ENCODE measurements at places on chromosomes 3 and 15.

- DNase-seq, result no peak
Measured at GRCh38 chr15:95368191-95368590, 962.3 kb upstream of the NR2F2 start.

DNA sequence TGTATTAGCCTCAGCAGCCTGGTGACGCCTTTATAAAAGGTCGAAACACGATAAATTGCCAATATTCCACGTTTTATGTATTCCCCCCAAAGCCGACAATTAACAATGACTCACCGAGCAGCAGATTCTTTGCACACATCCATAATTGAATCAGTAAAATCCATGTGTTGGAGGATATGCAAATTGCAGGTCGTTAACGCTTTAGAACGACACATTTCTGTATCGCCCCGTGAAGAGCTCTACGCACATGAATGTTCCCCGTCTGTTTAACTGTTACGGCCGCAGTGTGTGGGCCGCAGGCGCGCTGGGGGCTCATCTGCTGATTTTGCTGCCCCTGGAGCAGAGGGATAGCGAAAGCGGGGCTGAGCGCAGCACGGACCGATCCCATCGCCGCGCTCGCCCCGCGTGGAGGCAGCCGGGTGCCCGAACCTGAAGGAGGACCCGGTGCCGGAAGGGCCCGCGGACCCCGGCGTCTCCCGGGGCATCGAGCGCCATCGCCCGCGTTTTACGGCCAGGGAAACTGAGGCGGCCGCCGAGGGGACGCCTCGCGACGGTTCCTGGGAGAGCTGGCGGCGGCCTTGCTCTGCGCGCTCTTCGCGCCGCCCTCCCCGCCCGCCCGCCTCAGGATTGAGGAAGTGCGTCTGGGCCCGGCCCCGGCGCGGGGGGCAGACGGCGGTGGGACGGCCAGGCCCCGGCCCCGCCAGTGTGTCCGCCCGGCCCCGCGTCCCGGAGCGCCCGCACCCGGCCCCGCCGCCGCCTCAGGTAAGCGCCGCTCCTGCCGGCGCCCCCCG, at the start of gene LRRK1:
LRRK1 (plus strand) TSS at position 668 of the 791 bp plus-strand sequence. CDS start 5,276 bp downstream, outside the sequence.
- DNase-seq, result peak; percentile 20

GRCh38 chr3:64766440-64766839, 78.6 kb upstream of the ADAMTS9 start:
- no peak for DNase-seq

GRCh38 chr3:106728315-106729098, 648.7 kb upstream of the CCDC54 start:
- no peak for DNase-seq

- no peak for DNase-seq
Measured at GRCh38 chr15:65595960-65596359, 15.0 kb downstream of the INTS14 start.

DNA sequence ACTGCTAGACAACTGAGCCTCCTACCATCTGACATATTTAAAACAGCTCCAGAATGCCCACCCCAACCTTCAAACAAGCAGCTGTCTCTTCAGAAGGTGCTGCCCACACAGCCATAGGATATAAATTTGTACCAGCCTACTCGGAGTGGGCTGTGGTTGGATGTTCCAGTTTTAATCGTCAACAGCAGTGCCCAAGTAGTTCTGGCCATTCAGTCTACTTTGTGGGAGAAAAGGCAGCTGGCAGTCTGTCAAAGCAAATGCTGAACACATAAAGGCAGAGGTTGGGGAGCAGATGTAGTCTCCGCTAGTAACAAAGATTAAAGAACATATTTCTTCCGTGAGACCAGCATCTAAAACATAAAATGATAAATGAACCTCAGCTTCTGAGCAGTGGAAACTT, 15.9 kb upstream of the ERC2 start:
- DNase-seq, result no peak

DNA sequence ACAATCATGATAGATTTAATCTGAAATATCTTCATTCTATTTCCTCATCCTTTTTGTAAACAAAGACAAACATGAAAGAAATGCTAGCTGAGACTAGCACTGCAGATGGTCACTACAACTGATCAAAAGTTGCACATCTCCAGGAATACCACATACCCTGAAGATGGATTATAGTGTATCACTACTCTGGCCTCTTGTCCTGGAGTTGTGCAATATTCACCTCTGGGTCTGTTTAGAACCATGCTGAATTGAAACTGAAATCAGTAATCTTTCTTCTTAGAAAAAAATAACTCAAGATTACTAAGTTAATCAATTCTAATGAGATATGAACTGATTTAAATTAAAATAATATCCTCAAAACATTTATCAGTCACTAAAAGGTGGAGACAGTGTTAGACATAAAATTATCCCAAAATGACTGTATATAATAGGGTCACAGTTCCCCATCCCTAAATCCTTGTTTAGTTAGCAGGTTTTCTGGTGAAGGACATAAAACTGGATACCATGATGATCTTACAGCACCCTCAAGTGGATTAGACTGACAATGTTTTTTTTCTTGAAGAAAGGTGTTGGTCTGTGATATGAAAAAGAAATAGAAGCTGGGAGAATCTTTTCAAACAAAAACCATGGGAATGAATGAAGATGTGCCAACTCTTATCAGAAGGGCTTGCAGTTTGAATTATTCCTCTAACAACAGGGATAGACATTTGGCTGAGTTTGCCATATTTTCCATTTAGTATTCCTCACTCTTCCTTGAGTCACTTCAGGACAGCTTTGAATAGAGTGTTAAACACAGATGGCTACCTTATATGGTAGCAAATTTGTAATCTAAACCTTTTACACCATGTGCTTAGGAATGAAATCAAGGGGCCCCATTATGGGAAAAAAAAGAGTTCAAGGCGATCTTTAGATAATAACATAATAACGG, 7.1 kb upstream of the TTC14 start:
- no peak for DNase-seq

DNA sequence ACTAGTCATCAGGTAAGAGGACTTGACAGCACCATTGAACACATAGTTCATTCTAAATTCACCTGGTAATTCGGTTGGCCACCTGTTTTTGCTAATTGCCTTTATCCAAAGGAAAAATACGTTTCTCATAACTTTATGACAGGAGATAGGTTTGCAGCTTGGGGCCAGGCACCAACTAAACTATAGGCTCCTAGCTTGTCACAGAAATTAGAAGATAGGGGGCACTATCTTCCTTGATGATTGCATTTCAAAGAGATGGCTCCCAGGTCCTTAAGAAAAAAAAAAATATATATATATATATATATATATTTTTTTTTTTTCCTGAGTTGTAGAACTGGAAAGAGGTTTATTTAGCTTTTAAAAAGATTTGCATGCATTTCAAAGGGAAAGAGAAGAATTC, 563.6 kb downstream of the NAALADL2 start:
- DNase-seq, result no peak

DNA sequence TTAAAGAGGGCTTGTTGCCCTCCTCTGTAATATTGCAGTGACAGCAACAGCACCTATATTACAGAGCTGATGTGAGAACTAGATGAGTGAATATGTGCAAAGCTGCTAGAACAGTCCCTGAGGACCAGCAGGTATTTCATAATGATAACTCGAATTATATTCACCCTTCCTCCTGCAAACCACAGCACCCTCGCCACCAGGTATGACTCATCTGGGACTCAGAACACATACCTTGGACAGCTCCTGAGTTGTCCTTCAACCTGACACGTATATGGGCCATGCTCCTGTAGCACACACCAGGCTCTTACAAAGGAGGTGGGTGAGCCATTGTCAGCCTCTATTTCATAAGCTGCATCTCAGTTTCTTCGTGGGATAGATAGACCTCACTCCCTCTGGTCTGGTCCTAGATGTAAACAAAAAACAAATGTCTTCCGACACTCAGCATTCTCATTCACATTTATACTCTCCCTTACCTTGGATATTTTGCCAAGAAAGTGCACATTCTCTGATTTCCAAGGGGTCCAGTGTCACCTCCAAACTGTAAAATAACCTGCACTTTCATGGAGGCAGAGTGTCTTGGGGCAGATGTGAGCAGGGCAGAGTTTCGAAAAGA, 124.5 kb downstream of the TLE3 start:
- DNase-seq, result no peak

DNA sequence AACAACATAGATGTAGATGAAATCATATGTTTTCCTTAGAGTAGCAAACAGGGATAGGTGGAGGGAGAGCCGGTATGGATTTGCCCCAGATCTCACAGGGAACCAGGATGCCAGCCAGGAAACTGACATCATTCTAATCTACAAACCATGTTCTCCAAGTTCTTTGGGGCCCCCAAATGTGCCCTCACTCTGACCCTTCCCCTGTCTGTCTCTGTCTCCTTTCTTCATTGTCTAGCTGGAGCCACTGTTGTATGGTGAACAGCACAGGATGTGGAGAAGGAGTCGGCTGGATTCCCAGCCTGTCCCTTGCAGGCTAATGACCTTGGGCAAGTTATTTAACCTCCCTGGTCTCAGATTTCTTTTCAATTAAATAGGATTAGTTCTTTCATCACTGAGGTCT, 962 bp downstream of the ATP13A5 start:
- no peak for DNase-seq

- DNase-seq, result no peak
Measured at GRCh38 chr3:156449710-156450574, 105.0 kb downstream of the SSR3 start.

DNA sequence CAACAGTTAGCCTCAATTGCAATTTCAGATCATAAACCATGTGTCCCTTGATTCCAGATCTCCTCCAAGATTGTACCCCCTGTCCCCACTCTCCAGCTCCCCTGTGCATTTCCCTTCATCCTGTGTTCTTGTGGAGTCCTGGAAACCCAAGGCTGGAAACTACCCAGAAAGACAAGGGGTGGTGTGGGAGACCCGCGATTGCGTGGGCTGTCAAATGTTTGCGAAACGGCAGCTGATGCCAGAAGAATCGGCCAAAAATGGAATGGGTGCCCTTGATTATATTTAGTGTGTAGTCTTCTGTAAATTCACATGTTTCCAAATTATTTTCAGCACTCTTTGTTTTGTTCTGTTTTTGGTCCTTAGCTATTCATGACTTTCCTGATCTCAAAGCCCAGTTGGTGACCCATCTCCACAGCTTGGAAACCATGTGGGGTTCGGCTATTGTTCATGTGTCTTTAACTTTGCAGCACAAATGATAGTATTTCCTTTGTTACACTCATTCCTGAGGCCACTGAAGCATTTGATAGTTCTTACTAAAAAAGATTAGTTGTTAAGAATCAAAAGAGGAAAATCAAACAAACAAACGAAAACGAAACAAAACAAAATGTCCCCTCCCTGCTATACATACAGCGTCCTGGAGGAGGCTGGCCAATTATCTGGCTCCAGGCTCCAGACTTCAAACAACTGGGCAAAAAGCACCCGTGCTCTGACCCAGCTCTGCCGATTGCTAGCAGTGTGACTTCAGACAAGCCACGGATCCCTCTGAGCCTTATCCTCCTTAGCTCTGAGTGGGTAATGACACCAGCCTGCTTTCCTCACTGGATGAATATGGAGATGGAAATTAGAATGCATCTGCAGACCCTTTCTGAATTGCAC, 120.9 kb downstream of the CACNA2D3 start:
- no peak for DNase-seq

GRCh38 chr3:112117841-112118571, 15.0 kb downstream of the GCSAM start:
- DNase-seq, result no peak

GRCh38 chr3:16432714-16433113, 80.8 kb downstream of the RFTN1 start:
- no peak for DNase-seq

DNA sequence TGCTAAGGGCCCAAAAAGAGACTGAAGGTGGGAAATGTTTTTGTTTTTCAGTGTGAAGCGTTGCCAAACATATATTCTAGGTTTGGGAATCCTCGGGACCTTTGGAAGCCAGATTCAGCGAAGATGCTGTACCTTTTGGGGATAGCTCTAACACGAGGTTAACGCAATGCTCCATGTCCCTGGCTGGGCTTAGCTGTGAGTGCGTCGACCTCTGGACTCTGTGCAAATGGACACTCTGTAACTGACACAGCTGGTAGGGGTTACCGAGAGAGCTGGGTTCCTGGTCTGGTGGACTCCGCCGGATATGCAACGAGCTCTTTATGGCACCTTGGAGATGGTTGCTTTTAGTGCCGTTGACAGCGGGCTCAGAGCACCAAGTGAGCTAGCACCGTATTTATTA, 724 bp upstream of the SH3GL3 start:
- DNase-seq, result no peak

GRCh38 chr15:100043068-100043641, 298.6 kb downstream of the ADAMTS17 start:
- DNase-seq, result no peak

DNA sequence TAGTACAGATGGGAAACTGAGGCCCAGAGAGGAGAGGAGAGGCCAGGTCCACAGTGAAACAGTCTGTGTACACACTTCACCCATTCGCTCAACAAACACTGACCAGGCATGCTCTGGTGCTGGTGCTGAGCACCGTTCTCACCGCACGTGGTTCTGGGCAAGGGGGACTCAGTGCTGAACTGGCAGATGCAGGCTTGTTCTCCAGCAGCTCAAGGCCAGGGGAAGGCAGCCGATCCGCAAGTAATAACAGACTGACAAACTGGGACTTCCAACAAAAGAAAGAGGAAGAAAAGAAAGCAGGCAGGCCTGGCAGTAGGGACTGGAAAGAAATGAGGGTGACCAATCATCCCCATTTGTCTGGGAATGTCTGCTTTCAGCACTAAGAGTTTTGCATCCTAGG, 25.6 kb upstream of the LINGO1 start:
- no peak for DNase-seq

GRCh38 chr3:133506215-133506901, 67.1 kb upstream of the CDV3 start:
- DNase-seq, result no peak

DNA sequence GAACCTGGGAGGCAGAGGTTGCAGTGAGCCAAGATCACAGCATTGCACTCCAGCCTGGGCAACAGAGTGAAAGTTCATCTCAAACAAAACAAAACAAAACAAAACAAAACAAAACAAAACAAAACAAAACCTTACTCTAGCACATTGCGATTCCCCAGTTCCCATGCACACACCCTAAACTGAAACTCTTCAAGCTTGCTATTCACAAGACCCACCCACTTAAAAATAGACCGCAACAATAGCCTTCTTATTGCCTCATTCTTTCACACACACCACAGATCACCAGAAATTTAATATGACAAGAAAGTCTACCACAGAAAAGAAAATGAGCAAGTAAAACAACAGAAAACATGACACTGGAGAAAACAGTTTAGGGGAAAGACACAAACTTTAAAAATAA, 598.4 kb downstream of the FHIT start:
- DNase-seq, result no peak

Measured in NCI-H1048 (cell line).